Stimulated activated CD8-positive, alpha-beta memory T cell treated with anti-CD3 and anti-CD28 coated beads, Interleukin-7, amount 100 ng/mL, for 1 hour (primary cell): ENCODE measurements at places on chromosomes 11 and 22.

GRCh38 chr11:11390068-11390771 is 37.2 kb upstream of the CSNK2A3 start:
- no peak for DNase-seq

- DNase-seq: no peak
These were observed 15.4 kb downstream of the OR52K2 start for GRCh38 chr11:4464216-4465159.

DNA sequence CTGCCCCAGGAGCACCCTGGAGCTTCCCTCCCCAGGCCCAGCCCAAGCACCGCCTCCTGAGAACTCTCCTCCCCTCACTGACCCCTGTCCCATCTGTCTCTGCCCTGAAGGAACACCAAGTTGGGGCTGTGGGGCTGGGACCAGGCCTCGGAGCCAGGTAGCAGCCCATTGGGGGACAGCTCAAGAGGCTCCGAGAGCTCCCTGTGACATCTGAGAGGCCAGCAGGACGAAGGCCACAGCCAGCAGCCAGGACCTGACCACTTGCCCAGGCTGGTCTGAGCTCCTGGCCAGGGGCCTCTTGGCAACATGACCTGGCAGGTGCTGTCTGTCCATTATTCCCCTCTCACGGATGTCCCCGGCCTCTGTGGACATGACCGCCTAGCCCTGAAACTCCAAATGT is 33.7 kb downstream of the IGF2 start:
- no peak for DNase-seq

DNA sequence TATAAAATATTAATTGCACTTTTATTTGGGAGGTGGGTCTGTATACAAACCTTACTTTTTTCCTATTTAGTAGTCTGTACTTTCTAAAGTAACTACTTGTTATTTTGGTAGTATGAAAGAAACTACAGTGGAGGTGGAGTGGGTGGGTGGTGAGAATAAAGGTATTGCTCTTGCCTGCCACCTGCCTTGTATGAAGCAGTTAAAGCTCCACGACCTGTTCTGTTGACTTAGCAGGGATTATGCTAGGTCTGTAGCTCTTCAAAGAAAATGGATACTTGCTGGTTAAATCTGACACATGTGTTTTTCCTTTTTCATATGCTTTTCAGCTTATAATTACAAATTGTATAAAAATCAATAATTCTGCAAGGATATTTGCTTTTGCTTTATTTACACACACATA is 111.9 kb downstream of the EHF start:
- no peak for DNase-seq

DNA sequence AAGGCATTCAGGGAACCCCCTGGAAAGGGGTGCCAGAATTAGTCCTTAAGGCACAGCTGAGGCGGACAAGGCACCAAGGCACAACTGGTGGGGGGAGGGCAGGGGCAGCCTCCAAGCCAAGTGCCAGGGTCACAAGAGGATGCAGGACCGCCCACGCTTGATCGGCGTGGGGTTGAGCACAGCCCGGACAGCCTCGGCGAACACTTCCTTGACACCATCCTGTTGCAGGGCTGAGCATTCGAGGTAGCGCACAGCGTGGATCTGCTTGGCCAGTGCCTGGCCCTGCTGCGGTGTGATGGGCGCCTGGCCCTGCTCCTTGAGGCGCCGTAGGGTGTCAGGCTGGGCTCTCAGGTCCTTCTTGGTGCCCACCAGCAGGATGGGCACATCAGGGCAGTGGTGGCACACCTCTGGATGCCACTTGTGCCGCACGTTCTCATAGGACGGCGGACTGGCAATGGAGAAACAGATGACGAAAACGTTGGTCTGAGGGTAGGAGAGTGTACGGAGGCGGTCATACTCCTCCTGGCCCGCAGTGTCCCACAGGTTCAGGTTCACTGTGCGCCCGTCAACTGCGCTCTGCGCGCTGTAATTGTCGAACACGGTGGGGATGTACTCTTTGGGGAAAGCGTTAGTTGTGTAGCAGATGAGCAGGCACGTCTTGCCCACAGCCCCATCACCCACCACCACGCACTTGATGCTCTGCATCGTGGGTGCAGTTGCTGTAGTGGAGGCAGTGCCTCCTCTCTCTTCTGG is 13.1 kb downstream of the RHOG start:
- no peak for DNase-seq

GRCh38 chr11:24934733-24935439 is 438.0 kb downstream of the LUZP2 start:
- no peak for DNase-seq

DNA sequence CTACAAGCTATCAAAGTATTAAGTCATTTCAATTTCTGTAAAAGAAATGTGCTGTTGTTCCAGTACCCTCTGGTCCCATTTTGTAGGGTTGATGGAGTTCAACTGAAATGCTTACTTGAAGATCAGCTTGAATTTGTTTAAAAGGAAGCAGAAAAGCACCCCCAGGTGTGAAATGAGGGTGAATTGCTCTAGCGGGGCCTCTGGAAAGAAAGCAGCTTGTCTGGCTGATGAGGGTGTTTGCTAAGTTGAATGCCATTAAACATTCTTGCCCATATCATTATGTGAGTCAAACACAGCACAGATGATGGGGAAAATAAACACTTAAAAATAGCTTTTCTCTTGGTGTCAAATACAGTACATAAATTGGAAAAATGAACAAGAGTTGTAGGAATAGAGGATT is 280.3 kb downstream of the RAB38 start:
- no peak for DNase-seq

GRCh38 chr11:59776210-59777066 is 21.3 kb downstream of the STX3 start:
- no peak for DNase-seq

GRCh38 chr11:82733444-82734119 is at the start of gene FAM181B:
FAM181B (minus strand) TSS chr11:82733864; CDS start chr11:82733729, 135 bp downstream.
- DNase-seq: no peak

GRCh38 chr11:11403763-11404725 is 51.0 kb upstream of the CSNK2A3 start:
- DNase-seq: no peak

DNA sequence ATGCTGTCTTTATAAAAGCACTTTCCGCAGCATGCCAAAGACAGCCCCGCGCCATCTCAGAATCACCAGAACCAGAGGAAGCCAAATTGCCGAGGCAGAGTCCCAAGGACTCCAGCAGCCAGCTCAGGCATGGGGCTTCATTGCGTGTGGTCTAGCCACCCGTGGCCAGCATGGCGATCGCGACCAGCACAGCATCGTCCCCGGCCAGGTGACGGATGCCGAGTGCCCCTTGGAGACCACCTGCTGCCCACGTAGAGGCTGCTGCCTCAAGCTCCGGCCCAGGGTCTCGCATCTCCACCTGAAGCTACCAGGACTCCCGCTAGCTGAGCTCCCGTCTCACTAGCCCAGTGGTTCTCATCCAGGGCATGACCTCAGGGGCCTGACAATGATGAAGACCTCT is 92.7 kb downstream of the TRMU start:
- no peak for DNase-seq

DNA sequence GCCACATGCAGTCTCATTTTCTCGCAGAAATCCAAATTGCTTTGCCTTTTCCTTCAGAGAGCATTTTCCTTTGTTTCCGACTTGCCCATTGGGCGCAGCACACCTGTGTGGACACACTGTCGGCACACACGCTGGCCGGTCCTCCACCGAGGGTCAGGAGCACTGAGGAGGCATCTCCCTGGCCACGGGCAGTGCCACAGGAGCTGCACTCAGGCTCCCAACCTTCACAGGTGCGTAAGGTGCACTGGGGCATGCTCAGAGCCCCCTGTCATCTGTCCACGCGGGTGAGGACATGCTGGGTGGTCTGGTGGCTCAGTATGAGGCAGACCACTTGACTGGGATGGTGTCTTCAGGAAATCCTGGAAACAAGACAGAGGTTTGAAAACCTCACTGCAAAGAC is 779.1 kb downstream of the BRD1 start:
- no peak for DNase-seq

GRCh38 chr11:84014539-84014938 is 728.4 kb upstream of the CCDC90B start:
- no peak for DNase-seq

DNA sequence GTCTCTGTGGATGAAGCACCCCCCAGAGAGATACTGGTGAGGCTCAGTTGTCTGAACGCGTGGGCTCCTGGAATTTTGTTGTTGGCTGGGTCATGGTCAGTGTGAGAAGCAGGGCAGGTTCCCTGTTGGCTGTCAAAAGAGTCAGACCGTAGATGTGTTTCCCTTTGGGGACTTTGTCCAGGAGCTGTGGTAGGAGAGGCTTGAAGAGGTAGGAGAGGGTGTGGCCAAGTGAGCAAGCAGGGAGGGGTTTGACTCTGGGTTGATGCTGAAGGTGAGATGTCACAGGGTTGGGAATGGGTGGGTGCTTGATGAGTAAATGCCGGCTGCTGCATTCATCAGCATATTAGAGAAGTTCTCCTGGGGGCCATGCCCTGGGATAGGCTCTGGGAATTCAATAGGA is 803.2 kb downstream of the TBC1D22A start:
- no peak for DNase-seq

- DNase-seq: no peak
These were observed 7.5 kb upstream of the SPTY2D1 start for GRCh38 chr11:18641677-18642076.

DNA sequence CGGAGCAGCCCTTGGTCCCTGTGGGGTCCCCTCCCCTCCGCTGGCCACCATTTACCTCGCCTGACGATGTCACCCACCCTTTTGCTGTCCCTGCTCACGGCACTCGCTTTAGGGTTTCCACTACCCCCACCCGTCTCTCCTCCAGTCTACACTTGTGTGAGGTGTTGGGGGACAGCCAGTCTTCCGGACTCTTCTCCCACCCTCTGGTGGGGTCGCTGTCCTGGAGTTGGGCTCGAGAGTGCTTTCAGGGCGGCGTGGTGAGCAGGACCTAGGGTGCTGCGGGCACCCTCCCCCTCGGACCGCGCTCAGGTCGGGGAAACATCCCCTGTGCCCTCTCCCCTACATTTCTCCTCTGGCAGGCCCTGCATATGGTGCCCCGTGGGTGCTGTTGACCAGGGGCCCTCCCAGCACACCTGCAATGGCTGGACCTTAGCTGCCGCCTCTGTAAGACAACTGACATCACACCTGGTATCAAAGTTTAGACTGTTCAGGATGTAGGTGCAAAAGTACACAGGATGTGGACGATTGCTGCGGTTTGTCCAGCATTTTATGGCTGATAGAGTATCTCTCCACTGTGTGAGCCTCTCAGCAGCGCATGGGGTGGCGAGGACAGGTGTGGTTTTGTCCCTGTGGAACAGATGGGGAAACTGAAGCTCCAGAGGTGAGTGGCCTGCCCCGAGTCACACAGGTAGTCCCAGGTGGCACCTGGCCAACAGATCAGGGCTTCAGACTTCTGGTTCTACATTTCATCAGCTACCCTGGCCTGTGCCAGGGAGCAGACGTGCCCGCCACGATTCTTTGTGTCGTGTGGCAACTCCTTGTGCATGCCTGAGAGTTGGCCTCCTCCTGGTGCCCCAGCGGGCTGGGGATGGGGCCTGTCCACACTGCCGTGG is 1.2 kb downstream of the GRK2 start:
- no peak for DNase-seq

DNA sequence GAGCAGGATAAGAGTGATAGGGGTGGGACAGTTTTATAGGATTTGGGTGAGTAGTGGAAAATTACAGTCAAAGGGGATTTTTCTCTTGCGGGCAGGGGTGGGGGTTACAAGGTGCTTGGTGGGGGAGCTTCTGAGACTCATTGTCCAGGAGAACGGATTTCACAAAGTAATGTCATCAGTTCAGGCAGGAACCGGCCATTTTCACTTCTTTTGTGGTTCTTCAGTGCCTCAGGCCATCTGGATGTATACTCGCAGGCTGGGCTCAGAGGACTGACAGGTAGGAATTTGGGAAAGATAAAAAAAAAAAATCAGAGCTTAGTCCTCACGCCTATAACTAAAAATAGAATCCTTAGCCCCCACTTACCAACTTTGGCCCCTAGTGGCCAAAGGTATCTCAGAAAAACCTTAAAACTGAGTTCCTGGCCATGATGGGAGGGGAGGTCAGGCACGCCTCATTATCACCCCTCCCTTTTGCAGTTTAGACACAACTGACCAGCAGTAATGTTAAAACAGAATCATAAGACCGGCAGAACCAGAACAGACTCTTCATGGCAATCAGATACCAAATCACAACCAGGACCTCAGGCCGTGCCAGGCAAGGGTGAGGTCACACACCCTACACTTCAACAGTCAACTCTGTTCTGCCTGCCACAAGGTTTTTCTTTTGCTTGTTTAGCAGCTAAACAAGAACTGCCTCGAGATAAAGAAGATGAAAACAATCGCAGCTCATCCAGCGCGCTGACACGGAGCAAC is 8.9 kb upstream of the APOBEC3G start:
- DNase-seq: no peak

- no peak for DNase-seq
These were observed 135.6 kb downstream of the KIRREL3 start for GRCh38 chr11:126864934-126865333.

DNA sequence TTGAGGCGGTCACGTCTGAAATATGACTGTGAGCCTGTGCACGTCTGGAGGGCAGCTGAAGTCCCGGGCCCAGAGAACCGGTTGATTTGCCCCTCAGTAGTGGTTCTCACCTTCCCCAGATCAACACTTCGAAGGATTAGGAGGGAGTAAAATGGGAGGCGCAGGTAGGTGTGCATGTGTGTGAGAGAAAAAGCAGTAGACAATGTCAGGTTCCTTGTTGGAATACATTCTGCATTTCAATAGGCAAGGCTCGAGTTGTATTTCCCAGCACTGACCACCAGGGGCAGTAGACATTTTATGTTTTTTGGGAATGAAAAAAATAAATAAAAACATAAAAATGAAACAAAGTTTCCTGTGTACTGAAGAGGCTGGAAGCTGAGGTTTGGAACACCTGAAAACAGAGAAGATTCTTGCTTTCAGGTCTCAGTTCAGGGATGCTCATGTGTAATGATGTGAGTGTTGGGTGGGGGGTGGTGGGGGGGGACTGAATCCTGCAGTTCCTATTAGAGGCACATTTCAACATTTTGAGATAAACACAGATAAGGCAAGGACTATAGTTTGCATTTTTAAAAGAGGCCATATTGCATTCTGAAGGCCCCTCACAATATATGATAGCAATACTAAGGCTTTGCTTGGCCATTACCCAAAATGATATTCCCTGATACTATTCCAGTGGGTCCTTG is 333.9 kb downstream of the CADM1 start:
- DNase-seq: no peak

DNA sequence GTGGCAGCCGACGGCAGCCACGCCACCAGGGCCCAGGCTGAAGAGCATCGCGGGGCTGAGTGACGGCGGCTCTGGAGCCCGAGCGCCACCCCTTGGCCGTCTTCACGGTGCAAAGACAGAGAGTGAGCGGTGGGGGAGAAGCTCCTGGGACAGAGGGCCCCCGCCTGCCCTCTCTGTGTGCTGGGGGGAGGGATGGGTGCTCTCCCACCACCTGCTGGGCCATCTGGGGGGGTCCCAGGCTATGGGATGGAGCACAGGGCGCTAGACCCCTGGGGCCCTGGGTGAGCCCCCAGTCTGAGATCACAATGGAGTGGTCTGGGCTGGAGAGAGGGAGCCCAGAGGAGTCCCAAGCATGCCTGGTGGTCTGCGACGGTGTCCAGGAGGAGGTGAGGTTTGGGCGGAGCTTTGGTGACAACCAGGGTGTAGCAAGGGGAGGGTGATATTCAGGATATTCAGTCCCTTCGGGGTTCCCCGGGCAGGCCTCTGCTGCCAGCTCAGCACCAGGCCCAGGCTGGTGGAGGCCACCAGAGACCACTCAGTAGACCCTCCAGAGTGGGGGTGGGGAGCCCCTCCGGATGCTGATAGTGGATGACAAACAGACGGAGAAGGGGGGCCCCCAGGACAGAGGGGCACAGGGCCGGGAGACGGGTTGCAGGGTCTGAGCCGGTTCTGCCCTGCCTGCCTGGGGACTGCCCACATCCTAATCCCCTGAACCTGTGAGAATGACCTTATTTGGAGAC is 78.1 kb upstream of the PRR5 start:
- no peak for DNase-seq
